Renal cortical epithelial cell (primary cell): ENCODE measurements at places on chromosomes 12 and 14. TPM values are rescaled to one million over a fixed set of nuclear protein-coding genes. Genes with fewer than 3 reads are reported as not detected.

DNA sequence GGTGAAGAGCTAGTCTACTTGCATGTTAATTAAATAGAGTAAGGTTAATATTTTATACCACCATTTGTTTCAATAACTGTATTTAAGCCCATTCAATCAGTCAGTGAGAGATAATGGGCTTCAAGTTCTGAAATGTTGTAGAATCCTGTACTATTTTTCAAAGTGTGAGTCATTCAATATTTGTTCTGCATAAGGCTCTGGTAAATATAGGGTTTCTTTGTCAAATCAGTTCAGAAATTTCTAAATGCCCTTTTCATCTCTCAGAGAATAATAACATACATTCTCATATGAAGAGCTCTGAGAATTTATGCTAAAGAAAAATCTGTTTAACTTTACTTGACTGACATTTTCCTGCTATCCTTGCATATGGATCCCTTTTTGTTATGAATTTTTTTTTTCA is 493.3 kb downstream of the TMTC2 start:
- DNase-seq: no peak

DNA sequence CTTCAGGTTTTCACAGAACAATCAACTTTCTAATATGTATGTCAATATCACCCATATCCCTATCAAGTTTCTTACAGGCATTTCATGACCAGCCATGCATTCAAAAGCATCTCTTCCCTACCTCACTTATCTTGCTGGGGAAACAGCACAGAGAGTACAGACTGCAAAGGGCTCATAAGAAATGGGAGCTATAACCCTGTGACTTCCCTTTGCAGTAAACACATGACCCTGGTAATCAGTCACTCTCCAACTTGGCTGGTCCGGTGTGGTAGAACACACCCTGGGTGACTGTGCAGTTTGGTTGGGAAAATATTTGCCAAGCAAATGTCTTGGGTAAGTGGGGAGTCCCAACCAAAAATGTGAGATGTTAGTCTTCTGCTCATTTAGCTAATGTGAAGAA is 49.4 kb upstream of the TMCC3 start:
- peak; percentile 91 for DNase-seq

The ADAM21 gene
- total RNA-seq: 1.7 TPM in 2 replicates

GRCh38 chr12:48978741-48979601 is 849 bp downstream of the WNT1 start:
- no peak for DNase-seq

The SDS gene
- 0.25 TPM in 1 of 2 replicates, not detected in the other for total RNA-seq

DNA sequence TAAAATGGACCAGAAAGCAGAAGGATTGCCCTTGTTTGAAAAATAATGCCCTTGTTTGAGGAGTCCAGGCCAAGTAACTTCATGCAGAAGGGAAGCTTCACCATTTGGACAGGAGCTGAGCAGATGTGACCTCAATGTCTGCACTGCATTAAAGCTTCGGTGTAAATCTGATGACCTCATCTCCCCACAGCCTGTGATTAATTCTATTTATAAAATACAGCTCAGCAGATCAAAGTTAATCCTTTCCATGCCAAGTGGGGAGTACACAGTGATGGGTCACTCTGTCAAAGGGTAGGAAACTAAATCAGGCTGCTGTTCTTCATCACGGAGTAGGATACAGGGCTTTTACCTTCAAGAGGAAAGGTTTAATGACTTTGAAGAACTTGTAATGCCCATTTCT is 533.7 kb downstream of the RPS29 start:
- no peak for DNase-seq

DNA sequence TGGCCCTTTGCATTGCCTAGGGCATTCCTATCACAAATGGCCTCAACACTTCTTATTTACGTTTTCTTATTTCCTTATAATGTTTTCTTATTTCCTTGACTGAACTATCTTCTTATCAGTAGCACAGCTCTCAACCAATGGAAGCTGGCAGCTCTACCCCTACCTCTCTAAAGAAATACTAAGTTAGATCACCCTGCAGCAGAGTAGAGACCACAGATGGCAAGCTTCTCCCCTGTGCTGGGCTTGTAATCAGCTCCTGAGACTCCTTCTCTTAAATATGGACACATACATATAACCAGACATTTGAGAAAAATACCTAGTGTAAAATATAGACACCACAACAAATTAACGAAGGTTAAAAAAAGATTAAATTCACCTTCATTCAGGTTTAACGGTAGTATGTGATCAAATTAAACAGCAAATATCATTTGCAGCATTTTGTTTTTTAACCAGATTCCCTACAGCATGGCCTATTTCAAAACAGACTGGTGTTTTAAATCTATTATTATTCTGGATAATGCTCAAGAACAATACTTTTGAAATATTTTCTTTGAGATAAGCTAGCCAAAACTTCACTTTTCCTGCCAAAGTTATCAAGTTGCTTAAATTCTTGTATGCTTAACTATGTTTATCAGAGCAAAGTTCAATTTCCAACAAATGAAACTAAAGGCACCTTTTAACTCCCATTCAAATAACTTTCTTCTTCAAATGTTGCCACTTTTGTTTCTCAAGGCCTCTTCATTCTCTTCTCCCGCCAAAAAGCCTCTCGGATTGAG is 54.3 kb downstream of the SLC41A2 start:
- no peak for DNase-seq

DNA sequence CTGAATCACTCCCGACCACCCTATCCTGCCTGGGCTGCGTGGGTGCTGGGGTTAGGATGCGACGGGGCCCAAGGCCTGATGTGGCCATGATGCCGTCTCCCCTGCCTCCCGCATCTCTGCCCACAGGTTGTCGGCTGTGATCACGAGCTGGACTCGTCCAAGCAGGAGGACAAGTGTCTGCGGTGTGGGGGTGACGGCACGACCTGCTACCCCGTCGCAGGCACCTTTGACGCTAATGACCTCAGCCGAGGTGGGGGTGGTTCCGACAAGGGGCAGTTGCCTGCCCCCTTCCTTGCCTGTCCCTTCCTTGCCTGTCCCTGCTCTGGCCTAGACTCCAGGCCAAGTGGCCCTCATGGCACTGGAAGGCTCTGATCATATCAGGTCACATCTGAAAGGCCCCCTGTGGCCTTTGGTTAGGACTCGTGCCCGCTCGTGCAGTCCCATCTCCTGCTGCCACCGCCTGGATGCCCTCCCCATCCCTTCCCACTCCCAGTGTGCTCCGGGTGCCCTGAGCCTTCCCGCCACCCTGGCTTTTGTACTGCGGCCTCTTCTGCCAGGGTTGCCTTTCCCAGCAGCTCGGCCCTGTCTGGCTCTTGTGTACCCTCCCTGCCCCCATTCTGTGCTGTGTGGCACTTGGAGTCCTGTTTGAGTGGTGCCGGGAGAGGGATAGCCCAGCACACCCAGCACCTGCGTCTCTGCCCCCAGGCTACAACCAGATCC is 13.6 kb downstream of the PAPLN start:
- DNase-seq: no peak

DNA sequence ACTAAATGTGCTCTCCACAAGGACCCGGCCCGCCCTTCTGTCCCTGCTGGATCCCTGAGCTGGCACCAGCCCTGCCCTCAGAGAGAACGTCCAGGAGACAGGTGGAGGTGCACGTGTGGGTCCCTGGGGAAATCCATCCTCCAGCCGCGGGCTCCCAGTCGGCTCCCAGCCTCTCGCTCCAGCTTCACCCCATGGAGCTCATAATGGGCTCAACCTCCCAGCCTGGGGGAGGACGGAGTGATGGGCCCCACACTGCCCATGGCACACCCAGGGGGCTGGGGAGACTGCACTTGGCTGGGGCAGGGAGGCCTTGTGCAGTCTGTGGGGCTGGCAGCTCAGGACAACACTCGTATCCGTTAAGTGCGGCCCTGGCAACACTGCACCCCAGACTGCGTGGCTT is 250.5 kb downstream of the TMEM121 start:
- DNase-seq: no peak

The CLEC4D gene
- total RNA-seq: 0.15 TPM in 1 of 2 replicates, not detected in the other

The KRT81 gene
- total RNA-seq: 48.3 TPM in 1 of 2 replicates, not detected in the other

The TOMM20L gene
- total RNA-seq: not detected in 2 replicates

- DNase-seq: peak; percentile 72
These were observed 63.0 kb upstream of the BTG1 start for GRCh38 chr12:92208613-92209121.

DNA sequence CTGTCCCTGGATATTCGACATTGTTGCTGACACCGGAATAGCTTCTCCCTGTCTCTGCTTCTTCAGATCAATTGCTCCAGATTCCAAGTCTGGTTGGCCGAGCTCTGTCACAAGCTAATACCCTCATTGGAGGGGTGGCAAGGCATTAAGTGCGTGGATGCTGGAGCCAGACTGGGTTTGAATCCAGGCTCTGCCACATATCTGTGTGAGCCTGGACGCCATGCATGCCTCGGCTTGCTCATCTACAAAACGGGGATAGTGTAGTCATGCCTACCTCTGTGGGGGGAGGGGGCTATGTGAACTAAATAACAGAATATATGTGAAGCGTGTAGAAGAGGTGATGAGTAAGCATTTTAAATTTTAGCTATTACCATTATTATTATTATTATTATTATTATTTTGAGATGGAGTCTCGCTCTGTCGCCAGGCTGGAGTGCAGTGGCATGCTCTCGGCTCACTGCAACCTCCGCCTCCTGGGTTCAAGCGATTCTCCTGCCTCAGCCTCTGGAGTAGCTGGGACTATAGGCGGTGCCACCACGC is 97.3 kb downstream of the AACS start:
- no peak for DNase-seq

The FAM186B gene
- total RNA-seq: 0.30 and 0.35 TPM in 2 replicates

DNA sequence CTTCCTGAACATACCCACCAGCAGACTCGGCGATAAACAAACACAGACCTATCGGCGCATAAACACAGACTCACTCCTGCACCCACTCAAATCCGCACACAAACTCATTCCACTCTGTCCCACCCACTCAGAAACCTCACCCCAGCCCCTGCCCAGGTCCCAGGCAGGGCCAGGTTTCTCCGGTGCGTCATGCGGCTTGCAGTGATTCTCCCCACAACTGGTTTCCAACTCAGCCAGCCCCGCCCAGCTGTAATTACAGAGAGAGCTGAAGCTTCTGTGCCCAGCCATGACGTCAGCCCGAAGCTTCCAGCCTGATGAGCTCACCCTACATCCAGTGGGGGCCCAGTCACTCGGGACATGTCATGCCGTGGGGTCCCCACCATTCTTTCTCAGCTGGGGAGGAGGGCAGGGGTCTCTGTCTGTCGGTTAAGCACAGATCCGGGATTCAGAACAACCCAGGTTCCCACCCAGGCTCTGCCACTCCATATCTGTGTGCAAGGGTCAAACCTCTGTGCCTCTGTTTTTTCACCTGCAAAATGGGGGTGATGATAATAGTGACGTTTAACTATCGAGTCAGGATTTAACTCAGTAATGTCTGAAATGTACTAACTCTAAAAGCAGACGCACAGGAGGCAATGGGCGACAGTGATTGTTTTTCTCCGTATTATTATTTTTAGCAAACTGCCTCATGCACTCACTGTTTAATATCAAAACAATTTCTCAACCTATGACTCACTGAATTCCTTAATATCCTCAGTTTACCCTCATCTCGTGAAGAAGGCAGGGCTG is 2.3 kb upstream of the HSPB8 start:
- peak; percentile 88 for DNase-seq

DNA sequence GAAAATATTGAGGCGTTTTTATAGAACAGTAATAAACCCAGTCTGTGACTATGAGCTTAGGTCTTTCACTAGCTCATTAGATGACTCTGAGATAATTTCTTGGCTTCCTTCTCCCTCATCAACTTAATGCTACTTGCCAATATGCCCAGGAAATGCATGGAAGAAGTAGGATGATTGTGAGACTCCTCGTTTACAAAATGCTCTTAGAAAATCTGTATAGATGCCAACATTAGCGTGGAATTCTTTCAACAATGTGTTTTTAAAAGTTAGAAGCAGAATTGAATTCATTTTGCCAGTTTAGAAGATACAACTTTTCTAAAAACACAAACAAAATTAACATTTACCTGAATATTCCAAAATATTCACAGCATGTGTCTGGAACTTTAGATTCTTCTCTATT is 424.6 kb downstream of the BTG1 start:
- no peak for DNase-seq

- peak; percentile 27 for DNase-seq
These were observed 20.1 kb downstream of the STX2 start for GRCh38 chr12:130818635-130819576.

The SARNP gene
- total RNA-seq: 123 and 141 TPM in 2 replicates

The POLE2 gene
- total RNA-seq: 1.9 and 11.6 TPM in 2 replicates

GRCh38 chr12:101172316-101172715 is 37.7 kb downstream of the SLC5A8 start:
- DNase-seq: no peak

- no peak for DNase-seq
These were observed 19.7 kb downstream of the FGD4 start for GRCh38 chr12:32418903-32419519.

- DNase-seq: peak; percentile 42
These were observed 1.6 kb upstream of the SLC7A8 start for GRCh38 chr14:23185063-23185462.

DNA sequence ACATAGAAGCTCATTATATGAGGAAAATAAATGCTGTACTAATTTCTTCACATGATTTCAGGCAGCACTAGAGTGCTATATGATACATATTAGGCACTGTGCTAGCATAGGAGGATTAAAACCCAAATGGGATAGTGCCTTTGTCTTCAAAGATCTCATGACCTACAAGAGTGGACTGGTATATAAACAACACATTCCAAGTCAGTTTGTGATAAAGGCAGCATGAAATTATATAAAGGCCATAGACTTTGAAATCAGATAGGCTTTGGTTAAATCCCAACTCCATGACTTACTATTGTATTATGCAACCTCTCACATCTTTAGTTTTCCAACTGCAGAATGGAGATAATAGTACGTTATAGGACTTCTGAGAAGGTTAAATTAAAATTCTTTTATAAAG is 179.7 kb downstream of the RAD51B start:
- peak; percentile 46 for DNase-seq

DNA sequence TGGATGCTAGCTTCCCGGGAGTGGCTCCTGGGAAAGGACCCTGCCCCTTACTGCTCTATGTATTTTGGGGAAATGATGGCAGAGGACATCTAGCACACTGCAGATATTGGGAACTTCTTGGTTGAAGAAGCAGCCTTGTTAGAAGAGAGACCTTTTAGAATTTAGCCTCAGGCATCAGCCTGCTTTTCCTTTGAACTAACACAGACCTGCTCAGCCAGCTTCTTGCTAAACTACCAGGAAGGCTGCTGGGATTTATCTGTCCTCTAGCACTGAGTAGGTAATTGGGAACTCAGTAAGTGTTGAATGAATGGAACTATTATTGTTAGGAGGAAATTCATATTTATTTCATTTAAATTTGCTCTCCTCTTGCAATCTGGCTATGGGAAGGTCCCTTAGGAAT is 77.3 kb downstream of the DRAM1 start:
- DNase-seq: no peak

The CLEC6A gene
- total RNA-seq: 0.20 TPM in 1 of 2 replicates, not detected in the other

- DNase-seq: no peak
These were observed 8.5 kb upstream of the PRKAB1 start for GRCh38 chr12:119659289-119659897.

DNA sequence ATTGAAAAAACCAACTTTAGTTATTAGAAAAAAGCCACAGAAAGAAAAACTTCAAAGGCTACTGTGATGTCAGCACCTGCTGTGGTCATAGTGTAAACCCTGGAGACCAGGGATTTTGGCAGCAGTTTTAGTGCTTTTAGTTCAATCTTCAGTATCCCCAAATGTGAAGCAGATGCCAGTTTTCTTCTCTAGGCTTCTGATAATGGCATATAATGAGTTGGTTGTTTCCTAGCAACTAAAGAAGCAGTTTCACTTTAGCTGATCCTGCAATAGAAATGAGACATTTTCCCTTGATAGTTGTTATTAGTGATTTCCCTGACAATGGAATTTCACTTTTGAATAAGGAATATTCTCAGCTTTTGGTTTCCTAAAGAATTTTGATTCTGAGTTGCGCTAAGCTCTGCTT is 131.2 kb downstream of the NUBPL start:
- peak; percentile 17 for DNase-seq

The NGB gene
- total RNA-seq: 0.35 TPM in 1 of 2 replicates, not detected in the other

GRCh38 chr14:74765721-74766120 is 2.6 kb downstream of the YLPM1 start:
- no peak for DNase-seq

The DYRK2 gene
- 35.1 and 81.7 TPM in 2 replicates for total RNA-seq
